ENCODE measurements at places on chromosomes 3 and 15.

DNA sequence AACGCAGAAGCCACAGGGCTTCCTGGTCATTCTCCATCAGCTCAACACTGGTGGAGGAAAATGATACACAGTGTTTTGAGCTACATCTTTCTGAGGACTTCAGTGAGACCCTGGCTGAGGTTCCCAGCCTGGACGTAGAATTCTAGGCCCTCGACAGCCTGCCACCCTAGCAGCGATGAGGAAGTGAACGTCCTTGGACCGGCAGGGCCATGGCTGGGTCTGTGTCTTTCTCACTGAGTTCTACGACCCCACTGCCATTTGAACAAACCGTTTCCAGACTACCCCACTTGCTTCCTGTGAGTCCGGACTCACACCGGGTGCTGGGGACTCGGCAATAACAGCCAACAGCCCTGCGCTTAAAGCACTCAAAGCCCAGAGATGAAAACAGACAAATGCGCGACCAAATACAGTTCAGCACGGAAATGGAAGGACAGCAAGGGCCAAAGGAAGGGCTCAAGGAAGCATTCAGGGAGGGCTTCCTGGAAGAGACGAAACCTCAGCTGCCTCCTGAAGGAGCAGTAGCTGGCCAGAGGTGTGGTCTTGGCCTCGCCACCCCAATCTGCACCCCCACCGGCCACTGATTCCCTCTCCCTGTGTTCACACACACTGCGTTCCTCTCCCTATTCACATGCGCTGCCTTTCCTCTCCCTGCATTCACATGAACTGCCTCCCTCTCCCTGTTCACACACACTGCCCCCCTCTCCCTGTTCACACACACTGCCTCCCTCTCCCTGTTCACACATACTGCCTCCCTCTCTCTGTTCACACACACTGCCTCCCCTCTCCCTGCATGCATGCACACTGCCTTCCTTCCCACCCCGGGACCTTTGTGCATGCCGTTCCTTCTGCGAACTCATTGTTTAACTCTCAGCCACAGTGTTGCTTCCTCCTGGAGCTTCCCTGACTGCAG, 136.3 kb upstream of the PRR20G start:
- no peak for DNase-seq

GRCh38 chr3:46848271-46849044, 14.8 kb downstream of the MYL3 start:
- no peak for DNase-seq

DNA sequence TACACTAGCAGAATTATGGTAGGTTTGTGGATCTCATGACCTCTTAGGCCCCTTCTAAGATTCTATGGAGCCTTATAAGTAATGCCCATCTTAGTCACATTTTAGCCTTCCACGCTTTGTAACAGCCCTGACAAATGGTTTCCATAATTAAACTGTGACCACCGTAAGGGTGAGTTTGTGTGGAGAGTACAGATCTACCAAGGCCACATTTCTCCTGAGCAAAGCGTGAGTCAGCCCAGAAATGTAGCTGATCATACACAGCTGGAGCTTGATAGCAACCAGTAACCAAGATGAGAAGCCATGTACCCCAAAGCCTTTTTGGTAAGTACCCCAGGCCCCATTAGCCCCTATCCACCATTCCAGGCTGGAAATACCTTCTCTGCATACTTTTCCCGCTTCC, 31.7 kb downstream of the CHAC1 start:
- no peak for DNase-seq

DNA sequence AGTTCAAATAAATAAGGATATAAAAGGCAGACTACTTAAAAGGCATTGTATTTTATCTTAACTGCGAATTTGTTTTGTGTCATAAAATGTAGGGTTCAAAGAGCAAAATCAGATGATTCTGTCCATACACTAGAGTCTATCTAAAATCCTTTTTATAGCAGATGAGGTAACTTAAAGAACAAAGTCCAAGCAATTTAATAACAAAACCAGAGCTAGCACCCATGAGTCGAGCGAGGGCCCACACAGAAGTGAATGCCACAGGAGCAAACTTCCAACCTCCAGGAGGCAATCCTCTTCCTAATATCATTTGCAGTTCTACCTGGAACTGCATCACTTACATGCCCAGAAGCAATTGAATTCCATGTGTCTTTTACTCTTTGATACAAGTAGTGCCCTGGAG, 35.4 kb upstream of the KBTBD8 start:
- no peak for DNase-seq

- DNase-seq: no peak
Measured at GRCh38 chr3:81910244-81910852, 148.9 kb upstream of the GBE1 start.

DNA sequence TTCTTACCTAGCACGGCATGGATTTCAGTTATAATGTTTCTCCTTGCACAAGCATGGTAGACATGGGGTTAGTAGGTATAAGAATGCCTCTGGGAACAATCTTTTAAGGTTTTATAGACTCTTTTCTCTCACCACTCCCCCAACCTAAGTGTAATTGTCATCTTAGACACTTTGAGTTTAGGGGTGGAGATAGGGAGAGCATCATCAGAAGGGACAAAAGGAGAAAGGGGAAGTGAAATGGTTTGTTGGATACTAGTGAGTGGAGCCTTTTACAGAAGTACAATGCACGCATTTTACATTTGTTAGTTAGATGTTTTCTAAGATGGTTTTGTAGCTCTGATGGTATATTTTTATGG, 189.2 kb downstream of the TP63 start:
- DNase-seq: no peak

- no peak for DNase-seq
Measured at GRCh38 chr3:51568036-51568435, 29.5 kb downstream of the RAD54L2 start.

DNA sequence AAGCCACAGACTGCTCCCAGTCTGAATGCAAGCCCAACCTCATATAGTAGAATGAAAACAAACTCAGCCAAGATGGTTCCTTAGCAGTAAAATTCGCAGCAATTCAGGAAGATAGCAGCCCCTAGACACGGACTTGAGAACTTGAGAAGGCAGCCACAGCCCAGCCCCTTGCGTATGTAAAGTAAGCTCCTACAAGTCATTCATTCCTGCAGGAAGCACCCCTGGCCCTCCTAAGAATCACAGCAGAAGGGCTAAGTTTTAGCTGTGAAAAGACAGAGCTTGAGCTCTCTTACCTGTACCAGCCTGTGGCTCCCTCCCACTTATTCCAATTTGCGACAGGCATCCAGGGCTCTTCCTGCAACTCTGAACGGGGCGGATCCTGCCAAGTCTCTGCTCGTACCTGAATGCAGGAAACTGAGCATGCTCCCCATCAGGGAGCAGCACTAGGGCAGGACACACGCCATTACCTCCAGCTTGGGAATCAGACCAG, 136.4 kb downstream of the MAGI1 start:
- no peak for DNase-seq

- DNase-seq: no peak
Measured at GRCh38 chr15:85463276-85463892, 83.0 kb downstream of the AKAP13 start.

GRCh38 chr3:46096336-46096735, 69.1 kb upstream of the XCR1 start:
- DNase-seq: no peak

DNA sequence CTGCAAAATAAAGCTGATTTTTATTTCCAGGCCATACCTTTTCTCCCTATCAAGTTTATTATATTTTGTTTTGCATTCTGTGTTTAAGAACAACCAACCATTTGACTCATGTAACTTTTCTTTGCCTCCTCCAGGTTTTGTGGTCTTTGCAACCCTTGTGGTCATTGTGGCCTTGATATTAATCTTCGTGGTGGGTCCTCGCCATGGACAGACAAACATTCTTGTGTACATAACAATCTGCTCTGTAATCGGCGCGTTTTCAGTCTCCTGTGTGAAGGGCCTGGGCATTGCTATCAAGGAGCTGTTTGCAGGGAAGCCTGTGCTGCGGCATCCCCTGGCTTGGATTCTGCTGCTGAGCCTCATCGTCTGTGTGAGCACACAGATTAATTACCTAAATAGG, 27.6 kb downstream of the NIPA2 start:
- DNase-seq: no peak

DNA sequence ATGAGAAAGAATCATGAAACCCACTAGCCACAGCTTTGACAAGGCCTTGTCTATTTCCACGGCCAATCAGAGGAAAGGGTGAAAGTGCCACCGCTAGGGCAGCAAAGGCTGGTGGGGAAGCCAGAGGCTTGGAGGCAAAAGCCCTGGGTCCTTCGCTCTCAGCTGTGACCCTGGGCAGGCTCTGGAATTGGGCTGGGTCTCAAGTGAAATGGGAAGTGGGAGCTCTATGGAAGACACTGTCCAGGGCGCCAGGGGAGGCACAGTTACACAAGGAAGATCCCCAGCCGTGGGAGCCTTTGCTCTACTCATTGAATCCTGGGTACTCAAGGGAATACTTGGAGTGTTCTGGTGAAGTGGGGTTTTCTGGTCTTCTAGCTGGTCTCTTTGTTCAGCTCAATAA, 136.2 kb downstream of the ASB7 start:
- DNase-seq: no peak

DNA sequence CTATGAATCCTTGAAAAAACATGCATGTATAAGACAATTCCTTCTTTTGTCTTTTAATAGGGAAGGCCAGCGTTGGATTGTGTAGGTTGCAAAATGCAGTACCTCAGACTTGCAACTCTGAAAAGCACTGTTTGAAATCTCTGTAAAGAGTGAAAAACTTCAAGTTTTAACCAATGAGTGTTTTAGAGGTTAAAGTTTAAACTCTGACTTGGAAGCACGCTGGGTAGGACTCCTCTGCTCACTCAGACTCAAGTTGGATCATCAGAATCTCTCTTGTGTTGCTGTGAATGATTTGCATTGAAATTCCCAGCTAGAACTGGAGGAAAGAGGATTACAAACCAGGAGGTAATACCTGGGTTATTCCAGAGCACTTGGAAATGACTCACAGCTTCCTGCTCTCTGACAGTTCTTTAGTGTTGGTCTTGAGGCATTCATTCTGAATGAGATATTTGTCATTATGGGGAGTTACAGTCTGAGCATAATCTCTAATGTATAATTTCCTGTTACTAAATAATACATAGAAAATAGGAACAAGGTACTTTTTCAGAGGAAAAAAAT, 49.1 kb downstream of the PLS1 start:
- no peak for DNase-seq

DNA sequence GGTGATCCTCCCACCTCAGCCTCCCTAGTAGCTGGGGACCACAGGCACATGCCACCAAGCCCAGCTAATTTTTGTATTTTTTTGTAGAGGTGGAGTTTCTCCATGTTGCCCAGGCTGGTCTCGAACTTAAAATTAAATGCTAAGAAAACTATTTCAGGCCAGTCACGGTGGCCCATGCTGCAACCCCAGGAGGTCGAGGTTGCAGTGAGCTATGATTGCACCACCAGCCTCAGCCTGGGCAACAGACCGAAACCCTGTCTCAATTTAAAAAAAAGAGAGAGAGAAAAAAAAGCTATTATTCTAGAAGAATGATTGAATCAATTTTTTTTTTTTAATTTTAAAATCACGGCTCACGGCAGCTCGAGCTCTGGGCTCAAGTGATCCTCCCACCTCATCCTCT, 4.7 kb downstream of the SLC51A start:
- DNase-seq: no peak

DNA sequence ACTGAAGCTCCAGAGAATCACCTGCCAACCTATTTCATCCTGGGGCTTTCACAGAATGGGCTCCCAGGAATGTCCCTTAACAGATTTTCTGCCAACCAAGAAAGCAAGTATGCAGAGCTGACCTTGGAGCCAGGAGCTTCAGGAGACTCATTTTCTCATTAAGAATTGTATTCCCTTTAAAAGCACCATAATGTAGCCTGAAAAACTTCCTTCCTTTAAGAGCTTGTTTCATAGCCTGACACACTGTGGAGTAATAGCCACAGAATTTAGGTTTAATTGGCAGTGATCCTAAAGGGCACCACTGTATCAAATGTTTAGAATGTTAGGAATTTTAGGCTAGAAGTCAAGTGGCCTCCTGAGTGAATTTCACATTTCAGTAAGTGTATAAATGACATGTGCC, 309.8 kb downstream of the GBE1 start:
- no peak for DNase-seq

DNA sequence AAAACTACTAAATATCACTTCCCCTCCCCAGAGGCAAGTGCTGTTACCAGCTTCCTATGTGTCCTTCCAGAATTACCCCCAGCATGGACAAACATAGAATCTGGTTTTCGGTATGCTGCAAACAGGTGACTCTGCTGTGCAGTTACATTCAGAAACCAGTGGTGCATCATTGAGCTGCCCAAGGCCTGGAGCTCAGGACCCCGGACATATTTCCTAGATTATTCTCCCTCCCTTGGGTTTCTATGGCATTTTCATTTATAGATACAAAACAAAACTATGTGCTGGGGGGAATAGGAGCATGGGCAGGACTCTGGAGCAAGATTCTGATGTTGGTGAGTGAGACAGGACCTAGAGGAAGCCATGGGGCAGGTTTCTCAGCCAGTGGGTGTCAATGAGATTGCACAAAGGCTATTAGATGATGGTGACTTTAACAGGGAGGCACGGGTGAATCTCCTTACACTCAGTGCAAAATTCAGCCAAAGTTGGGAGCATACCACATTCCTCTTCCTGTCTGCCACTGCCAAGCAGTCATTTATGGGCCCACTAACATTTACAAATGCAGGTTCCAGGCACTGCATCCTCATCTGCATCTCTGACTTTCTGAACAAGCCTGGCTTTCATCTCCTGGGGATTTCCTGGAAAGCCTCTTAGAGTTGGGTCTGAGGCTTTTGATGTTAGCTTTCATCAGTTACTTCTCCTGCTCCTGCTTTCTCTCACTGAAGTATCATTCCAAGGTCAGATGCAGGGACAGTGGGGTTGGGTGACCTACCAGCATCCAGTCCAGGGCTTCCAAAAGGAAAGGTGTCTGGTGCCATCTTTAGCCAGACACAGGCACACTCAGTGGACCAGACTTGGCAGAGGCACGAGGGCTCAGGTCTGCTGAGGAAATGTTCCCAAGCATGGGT, 44.5 kb downstream of the CMTM7 start:
- DNase-seq: no peak

- DNase-seq: peak; percentile 81
Measured at GRCh38 chr3:48989796-48990635, at the start of gene P4HTM. TSS of gene P4HTM (plus strand) at chr3:48990241. CDS start at chr3:48990257, 16 bp downstream.

- no peak for DNase-seq
Measured at GRCh38 chr3:182370949-182371348, 422.4 kb upstream of the ATP11B start.

DNA sequence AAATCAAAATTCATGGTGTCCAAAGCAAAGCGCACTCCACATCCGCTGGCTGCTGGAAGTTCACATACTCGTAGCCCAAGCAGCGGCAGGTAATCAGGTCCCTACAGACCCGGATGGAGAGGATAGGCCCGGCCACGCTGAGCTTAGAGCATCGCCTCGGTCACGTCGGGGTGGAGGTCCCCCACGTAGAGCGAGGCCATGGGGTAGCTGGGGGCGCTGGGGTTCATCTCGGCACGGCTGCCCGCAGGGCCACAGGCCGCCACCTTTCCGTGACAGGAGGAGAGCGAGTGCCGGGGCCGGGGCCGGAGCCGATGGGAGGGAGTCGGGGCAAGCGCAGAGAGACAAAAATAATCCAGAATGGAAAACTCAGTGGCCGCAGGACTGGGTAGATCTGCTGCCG, 16.1 kb upstream of the STRIT1 start:
- DNase-seq: no peak

GRCh38 chr3:147521646-147522045, 112.5 kb downstream of the ZIC1 start:
- DNase-seq: no peak

GRCh38 chr3:46398186-46398955, 8.5 kb downstream of the CCR5AS start:
- DNase-seq: no peak

Measured in tibial nerve (tissue), 4 donors.